Progenitor cell of endocrine pancreas (in vitro differentiated cells): ENCODE measurements at places on chromosomes 4 and X. TPM values are rescaled to one million over a fixed set of nuclear protein-coding genes. Genes with fewer than 3 reads are reported as not detected.

- H3K36me3 ChIP-seq, result peaks cover 3% of the 10 kb centered on the region
- no peak overlapping the region for H3K27ac ChIP-seq
- no peak for DNase-seq
- no peaks in the 10 kb centered on the region for H3K27me3 ChIP-seq
- no peaks in the 10 kb centered on the region for H3K4me1 ChIP-seq
- no peak overlapping the region for H3K4me3 ChIP-seq
Measured at GRCh38 chr4:85555206-85555605, 80.3 kb downstream of the ARHGAP24 start.

GRCh38 chr4:83107631-83108030, 6.9 kb downstream of the PLAC8 start:
- H3K27me3 ChIP-seq, result peaks cover 11% of the 10 kb centered on the region
- no peak overlapping the region for H3K27ac ChIP-seq
- no peaks in the 10 kb centered on the region for H3K36me3 ChIP-seq

DNA sequence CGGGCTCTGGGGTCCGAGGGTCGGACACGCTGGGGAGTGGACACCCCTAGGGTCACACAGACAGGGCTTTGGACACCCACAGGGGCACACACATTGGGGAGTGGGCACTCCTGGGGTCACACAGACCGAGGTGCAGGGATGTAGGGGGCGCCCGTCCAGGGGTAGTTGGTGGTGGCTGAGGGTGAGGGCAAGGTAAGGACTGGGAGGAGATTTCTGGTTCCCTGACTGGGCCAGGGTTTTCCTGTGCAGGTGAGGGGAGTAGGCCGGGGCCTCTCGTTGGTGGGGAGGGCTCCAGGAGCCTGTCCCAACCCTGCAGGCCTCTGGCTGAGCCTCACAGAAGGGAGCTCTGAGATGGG, 21.9 kb upstream of the WDR45 start:
- peak overlapping the region; percentile 45 for H3K27ac ChIP-seq
- peaks cover 2% of the 10 kb centered on the region for H3K36me3 ChIP-seq
- no peak for DNase-seq

- H3K36me3 ChIP-seq, result no peaks in the 10 kb centered on the region
- H3K27ac ChIP-seq, result no peak overlapping the region
- H3K4me1 ChIP-seq, result peaks cover 6% of the 10 kb centered on the region
- no peak for DNase-seq
Measured at GRCh38 chrX:154321594-154321993, 26.0 kb downstream of the TKTL1 start.

DNA sequence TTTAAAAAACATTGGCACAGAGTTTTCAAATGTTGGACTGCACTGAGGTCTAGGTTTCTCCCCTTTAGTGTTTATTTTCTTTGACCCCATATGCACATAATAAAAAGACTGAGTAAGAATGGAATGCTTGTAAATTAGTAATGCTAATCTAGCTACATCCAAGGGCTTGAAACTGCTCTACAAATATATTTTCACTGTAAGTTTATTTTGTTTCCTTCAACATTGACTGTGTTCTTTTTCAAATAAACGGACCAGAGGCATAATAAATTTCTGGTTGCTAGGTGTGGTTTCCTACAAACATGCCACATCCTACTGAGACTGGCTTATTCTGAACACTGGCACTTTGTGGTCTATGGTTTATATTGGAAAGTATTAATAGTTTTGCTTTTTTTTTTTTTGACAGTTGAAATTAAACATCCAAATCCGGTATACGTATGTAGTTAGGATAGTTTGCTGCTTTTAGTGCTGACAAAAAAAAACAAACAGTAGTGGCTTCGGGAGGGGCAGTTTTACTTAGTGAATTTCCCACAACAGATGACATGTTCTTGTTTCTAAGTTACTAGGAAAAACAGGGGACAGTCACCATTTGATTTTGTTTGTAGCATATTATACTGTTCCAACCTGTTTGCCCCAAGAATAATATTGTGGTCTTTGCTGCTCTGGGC, 13.2 kb downstream of the CA5B start:
- H3K4me1 ChIP-seq, result peaks cover 28% of the 10 kb centered on the region
- no peak overlapping the region for H3K4me3 ChIP-seq
- H3K36me3 ChIP-seq, result peaks cover 5% of the 10 kb centered on the region
- peaks cover 9% of the 10 kb centered on the region for H3K27me3 ChIP-seq

GRCh38 chrX:17882680-17883079, 21.6 kb upstream of the RAI2 start:
- no peak overlapping the region for H3K4me3 ChIP-seq
- no peaks in the 10 kb centered on the region for H3K4me1 ChIP-seq
- DNase-seq, result no peak
- peaks cover 5% of the 10 kb centered on the region for H3K36me3 ChIP-seq
- no peak overlapping the region for H3K27ac ChIP-seq

GRCh38 chr4:107870236-107870635, 45.5 kb downstream of the SGMS2 start:
- H3K4me1 ChIP-seq, result peaks cover 21% of the 10 kb centered on the region
- no peak for DNase-seq
- no peaks in the 10 kb centered on the region for H3K27me3 ChIP-seq

DNA sequence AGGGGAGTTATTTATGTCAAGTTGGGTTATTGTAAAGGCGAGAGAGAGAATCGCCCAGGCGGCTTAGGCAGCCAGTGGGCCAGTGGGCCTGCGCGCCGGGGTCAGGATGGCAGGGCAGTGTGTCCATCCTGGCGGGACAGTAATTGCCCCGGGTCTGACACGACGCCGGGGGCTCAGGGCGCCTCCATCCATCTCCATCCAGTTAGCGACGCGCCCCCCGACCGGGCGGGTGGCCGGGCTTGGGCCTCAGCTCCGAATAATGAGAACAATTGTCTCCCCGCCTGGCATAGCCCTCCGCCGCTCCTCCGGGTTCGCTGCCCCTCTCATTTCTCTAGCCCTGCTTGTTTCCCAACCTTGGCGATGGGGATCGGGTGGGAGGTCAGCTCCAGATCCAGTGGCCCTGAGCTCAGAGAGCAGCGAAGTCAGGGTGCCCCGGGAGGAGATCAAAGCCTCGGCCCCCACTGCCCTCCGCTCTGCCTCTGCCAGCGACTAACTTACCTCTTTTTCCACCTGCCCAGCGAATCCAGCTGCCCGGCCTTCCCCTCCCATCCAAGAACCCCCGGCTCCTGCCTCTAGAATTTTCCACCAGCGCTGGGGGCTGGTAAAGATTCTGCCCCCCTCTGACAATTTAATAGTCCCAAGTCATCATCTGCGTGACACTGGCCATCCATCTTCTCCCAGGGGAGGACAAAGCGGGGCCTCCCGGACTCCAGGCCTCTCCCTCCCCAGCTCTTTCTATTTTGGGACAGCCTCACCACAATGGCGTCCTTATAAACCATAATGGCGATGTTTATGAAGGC, 56.9 kb upstream of the TMEM33 start:
- H3K27ac ChIP-seq, result no peak overlapping the region
- H3K4me3 ChIP-seq, result no peak overlapping the region
- peaks cover 94% of the 10 kb centered on the region for H3K27me3 ChIP-seq
- H3K4me1 ChIP-seq, result peaks cover 14% of the 10 kb centered on the region

- peaks cover 4% of the 10 kb centered on the region for H3K4me1 ChIP-seq
- no peaks in the 10 kb centered on the region for H3K27me3 ChIP-seq
- DNase-seq, result no peak
- H3K4me3 ChIP-seq, result no peak overlapping the region
- H3K27ac ChIP-seq, result no peak overlapping the region
- no peaks in the 10 kb centered on the region for H3K36me3 ChIP-seq
Measured at GRCh38 chrX:84339507-84340364, 151.7 kb upstream of the RPS6KA6 start.

Gene PITX2
- total RNA-seq, result 5.3 and 7.4 TPM in 2 replicates

Gene FRMPD3
- total RNA-seq, result 0.53 and 0.74 TPM in 2 replicates

Gene MAGEA1
- not detected in 2 replicates for total RNA-seq
